ENCODE measurements at places on chromosomes 2 and 18.

- DNase-seq, result no peak
Observed at GRCh38 chr2:130251873-130252620, 53.8 kb upstream of the TUBA3E start.

DNA sequence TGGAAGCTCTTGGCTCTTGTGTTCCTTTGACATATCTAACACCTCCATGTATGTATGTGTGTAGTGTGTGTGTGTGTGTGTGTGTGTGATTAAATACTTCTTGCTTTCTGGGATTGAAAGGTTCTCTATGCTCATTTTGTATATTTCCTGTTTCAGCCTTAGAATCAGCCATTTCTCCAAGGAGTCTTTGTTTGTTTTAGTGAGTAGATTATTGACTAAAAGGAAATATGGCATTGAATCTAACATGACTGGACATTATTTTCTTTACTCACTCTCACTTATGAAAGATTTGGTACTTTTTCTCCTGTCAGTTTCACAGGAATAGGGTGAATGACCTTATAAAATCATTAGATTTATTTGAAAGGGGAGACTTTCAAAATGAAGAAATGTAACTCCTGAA, 413.8 kb upstream of the SLC14A2 start:
- no peak for DNase-seq

GRCh38 chr2:82652117-82652516, 1807.0 kb downstream of the SUCLG1 start:
- DNase-seq, result no peak

DNA sequence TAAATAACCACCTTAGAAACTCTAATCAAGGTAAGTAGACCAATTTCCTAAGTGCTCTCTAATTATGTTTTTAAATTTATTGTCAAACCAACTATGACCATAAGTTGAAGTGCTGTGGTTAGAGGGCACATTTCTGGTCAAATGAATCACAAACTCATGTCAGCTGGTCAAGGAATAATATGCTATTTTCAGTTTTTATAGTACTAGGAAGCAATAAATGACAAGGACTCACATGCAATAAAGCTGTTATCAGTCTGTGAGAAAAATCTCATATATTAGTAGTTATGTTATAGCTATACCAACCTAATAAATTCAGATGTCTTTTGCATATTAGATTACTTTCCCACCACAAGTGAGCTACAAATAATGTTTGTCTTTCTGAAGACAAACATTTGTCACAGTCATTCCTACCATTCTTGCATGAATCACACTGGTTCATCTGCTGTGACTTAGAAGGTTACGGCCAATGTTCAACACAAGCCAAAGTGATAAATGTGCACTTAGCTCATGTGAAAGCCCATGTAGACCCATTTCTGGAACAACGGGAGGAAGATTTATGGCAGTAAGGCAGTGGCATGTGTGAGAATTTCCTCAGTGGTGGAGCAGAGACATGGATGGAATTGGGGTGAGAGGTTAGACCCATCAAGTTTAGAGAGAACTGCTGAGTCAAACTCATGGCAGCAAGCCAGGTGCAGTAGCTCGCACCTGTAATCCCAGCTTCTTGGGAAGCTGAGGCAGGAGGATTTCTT, 27.4 kb upstream of the CCNYL1 start:
- no peak for DNase-seq

- no peak for DNase-seq
Observed at GRCh38 chr2:7191932-7192331, 274.7 kb downstream of the RNF144A start.

- no peak for DNase-seq
Observed at GRCh38 chr2:177557794-177558193, 165.2 kb downstream of the AGPS start.

DNA sequence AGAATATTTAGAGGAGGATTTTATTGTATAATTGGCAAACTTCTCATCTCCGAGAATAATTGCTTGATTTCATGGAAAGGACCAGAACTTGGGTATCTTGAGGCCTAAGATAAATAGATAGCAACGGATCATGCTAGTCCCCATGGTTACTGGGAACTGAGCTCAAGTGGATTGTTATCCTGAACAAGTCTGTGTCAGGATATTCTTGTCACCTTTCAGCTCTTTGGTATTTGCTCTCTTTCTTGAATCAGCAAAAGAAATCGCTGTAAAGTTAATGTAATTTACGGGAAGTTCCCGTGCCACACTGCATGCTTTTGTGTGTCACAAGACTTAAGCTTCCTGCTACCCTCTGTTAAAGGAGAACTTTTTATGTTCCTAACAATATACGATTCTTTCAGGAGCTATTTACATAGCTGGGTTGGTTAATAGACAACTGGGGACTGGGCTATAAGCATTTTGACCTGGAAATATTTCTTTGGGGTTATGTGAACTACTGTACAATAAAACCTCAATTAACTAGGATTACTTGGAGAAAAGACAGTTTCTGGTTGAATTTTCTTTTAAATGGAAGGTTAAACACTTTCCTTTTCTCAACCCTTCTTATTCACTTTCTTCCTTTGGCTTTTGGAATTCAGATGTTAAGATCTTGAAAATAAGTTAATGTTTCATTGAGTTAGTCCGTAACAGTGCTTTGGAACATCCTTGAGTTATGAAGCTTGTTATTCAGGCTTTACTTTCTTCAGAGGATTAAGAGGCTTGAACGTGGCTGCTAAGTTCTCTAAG, 151.2 kb downstream of the FMNL2 start:
- no peak for DNase-seq

- DNase-seq, result no peak
Observed at GRCh38 chr2:65708086-65708485, 275.7 kb upstream of the SPRED2 start.

DNA sequence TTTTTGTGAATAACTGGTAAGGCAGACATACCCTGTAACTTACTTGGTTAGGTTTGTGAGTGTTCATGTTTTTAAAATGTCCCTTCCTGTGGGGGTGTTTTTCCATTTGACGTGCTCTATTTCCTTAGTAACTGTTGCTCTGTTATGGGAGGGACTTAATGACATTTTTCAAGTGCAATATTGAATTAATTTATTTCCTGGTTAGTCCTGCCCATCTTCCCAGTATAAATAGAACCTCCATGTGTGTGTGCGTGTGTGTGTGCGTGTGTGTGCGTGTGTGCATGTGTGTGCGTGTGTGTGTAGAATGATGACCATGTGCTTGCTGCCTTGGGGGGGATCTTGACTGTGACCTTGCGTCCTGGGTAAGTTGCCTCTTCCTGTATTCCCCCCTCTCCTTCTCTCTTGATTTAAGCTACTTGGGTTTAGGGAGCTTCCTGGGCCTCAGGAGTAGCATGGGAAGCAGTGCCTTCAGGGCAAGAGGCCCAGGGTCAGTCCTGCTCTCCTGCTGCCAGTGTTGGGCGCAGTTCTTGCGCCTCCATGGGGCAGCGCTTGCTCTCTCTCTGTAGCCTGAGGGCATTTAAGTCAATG, 163.9 kb downstream of the LDLRAD4 start:
- DNase-seq, result no peak

DNA sequence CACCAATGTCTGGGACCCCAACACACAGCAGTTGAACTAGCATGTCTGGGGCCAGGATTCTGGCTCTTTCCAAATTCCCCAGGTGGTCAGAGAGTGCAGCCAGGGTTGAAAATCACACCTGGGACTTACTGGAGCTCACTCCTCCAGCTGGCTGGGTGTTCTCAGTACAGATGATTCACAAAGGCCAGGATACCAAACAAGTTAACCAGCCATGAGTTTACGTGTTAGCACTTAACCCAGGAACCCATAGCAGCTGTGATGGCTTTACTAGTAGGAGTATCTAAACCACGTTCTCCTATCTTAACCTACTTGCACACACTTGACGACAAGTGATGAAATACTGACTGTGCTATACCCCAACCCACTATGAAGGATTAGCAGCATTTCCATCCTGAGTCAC, 222.8 kb downstream of the FBXO15 start:
- no peak for DNase-seq

DNA sequence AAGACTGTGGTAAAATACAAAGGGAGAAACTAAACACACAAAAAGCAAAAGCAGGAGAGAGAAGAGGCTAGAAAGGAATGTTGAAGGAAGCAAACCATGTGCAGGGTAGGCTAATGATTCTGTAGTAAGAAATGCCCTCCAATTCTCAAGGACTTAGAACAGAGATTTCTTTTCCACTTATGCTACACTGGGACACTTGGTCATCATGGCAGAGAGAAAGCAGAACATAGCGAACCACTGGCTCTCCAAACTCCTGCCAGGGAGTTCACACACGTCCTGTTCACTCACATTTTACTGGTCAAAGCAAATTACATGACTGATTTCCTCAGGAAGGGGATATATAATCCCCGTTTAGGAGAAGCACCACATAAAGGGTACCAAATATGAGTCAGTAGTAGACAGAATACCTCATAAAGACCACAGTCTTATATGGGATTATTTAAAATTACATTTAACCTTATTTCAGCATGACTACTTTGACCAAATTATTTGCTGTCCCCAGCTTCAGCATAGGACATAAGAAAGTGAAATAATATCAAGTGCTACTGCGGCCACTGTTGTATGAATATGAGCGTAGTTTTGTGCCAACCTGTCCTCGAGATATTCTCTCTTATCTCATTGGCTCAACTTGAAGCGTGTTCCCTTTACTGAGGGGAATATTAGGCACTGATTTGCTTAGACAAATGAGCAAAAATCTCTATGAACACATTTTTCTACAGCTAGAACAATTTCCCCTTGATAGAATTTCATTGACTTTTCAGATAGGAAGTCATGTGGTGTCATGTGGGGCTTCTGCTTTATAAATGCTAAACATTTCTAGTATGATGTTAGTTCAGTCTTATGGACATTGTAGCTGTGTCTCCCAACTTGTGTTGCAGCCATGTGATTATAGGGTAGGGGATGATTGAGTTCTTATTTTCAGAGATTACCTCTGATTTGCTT, 81.7 kb downstream of the FAM161A start:
- DNase-seq, result no peak

DNA sequence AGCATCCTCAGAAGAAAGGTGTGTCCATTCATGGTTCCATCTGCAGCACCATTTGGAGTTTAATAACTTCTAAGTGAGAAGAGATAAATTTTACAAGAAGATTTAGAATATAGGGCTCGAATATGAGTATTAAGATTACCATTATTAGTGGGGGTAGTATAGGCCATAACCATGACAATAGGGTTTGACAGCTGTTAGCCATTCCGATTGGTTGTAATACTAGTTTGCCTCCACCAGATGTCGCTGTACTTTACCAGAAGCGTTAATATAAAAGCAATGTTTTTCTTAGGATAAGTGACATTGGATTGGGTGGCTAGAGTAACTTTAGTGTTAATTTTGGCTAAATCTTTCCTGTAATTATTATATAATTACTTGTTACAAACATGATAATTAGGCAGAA, 107.5 kb upstream of the SRD5A2 start:
- DNase-seq, result no peak

- DNase-seq, result no peak
Observed at GRCh38 chr18:7174344-7175095, 56.4 kb upstream of the LRRC30 start.

DNA sequence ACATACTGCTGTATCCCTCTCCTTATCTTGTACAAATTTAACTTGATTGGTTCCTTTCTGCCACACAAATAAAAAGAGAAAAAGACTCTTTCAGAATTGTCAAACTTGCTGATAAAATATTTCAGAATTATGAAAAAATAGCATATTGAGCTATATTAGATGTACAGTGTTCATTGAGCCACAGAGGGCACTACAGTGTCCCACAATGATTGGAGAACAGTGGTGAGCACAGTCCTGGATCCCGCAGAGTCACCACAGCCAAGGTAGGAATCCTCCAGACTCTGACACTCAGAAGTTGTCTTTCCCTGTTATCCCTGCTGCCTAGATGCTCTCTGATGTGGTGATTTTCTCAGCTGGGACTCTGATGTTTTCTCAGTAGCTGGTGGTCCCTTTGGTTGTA, 1281.3 kb upstream of the ZEB2 start:
- DNase-seq, result no peak

DNA sequence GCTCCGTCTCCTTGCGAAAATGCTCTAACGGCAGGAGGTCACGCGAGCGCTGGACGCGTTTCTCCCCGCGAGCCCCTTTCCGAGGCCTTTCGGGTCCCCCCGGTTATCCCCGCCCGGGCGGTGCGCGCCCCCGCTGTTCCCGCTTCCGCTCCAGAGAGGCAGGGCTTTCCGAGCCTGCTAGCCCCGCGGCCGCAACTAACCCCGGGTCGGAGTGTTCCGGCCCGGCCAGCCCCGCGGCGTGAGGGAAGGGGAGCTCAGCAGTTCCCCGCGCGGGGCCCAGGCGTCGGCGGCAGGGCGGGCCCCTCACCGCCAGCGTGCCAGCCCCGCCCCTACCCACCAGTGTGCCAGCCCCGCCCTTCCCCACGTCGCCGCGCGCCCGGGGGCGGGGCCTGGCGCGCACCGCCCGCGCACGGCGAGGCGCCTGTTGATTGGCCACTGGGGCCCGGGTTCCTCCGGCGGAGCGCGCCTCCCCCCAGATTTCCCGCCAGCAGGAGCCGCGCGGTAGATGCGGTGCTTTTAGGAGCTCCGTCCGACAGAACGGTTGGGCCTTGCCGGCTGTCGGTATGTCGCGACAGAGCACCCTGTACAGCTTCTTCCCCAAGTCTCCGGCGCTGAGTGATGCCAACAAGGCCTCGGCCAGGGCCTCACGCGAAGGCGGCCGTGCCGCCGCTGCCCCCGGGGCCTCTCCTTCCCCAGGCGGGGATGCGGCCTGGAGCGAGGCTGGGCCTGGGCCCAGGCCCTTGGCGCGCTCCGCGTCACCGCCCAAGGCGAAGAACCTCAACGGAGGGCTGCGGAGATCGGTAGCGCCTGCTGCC, at the start of gene MSH6:
MSH6 (plus strand) TSS at position 475 of the 815 bp plus-strand sequence; CDS start at position 564, 89 bp downstream.
- peak; percentile 84 for DNase-seq

GRCh38 chr18:57555134-57555533, 31.4 kb downstream of the FECH start:
- no peak for DNase-seq

DNA sequence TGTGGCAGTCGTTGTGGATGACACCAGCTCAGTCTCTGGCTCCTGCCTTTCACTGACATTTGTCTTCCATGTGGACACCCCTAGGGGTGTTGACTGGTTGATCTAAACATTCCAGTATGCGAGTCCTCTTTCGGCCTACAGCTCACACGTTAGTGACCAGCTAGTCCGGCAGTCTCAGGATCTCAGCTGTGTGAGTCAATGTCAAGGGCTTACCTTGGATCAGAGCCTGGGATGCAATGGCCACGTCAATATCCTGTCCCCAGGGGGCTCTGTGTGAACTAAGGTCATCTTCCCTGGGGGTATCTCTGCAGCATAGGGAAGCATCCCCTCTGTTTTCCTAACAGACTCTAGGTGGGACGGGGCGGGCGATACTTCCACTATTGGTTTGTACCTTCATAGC, 35.1 kb upstream of the YWHAQ start:
- DNase-seq, result no peak

All from progenitor cell of endocrine pancreas (in vitro differentiated cells).